ACHN (cell line): ENCODE measurements at places on chromosomes 5 and 9.

- DNase-seq, result peak; percentile 70
Observed at GRCh38 chr5:154190595-154191304, at the start of gene GALNT10. Gene GALNT10 (plus strand): TSS chr5:154190733. CDS start chr5:154190867, 134 bp downstream.

- no peak for DNase-seq
Observed at GRCh38 chr5:40831346-40832210, 3.4 kb downstream of the RPL37 start.

DNA sequence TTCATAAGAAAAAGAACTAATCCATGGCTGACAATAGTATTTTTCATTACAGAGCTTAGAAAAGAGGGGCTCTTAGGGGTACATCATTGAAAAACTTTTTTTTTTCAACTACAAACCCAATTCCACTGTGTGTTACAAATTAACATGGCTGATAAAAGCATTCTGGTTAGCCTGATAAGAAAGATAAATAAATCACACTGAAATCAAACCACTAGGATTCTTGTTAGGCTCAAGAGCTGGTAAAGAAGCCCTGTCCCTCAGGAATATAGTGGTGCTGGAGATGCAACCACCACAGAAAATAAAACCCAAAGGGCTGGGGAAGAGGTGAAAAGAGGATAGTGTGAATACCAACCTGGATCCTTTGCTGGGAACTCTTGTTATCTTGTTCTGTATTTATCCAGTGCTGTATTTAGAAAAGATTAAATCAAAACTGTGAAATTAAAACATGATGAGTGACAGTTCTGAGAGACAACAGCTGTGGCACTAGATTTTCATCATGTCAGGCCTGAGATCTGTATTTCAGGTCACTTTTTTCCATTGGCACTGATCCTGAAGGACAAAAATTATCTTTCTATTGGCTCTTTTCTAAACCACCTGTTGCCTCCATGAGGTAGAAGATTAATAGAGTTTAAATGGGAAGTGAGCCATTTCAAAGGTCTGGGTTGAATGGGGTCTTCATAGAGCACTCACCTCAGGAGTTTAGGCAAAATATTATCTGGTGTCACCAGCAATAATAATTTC lies 118.6 kb downstream of the ARRDC3 start:
- DNase-seq, result no peak

- DNase-seq, result no peak
Observed at GRCh38 chr9:117097761-117098160, 317.1 kb downstream of the ASTN2 start.

- DNase-seq, result no peak
Observed at GRCh38 chr9:124297915-124298645, 40.3 kb downstream of the NEK6 start.

- no peak for DNase-seq
Observed at GRCh38 chr5:56959326-56959725, 7.4 kb upstream of the MIER3 start.

GRCh38 chr9:29437526-29437925 lies 1864.2 kb upstream of the C9orf72 start:
- DNase-seq, result no peak
